ENCODE measurements at places on chromosomes 4 and X. TPM values are rescaled to one million over a fixed set of nuclear protein-coding genes. Genes with fewer than 3 reads are reported as not detected.

HSD17B13 gene
- total RNA-seq: not detected

PPAT gene
- total RNA-seq: 19.7 TPM

TIMM17B gene
- 16.2 TPM for total RNA-seq

HS3ST1 gene
- 0.56 TPM for total RNA-seq

CYLC1 gene
- total RNA-seq: not detected

NHSL2 gene
- 21.1 TPM for total RNA-seq

TRAM1L1 gene
- total RNA-seq: 0.36 TPM

GPR82 gene
- not detected for total RNA-seq

SPANXA2 gene
- total RNA-seq: not detected

IL15 gene
- 2.5 TPM for total RNA-seq

HPGDS gene
- not detected for total RNA-seq

TLR2 gene
- total RNA-seq: 1.2 TPM

LINC00632 gene
- 1.1 TPM for total RNA-seq

PRR32 gene
- total RNA-seq: not detected

SCD5 gene
- total RNA-seq: 37.3 TPM

SPACA5 gene
- not detected for total RNA-seq

BTK gene
- total RNA-seq: 0.09 TPM

AFAP1 gene
- 110 TPM for total RNA-seq

HTT-AS gene
- not detected for total RNA-seq

NMU gene
- total RNA-seq: 0.72 TPM

DACH2 gene
- total RNA-seq: not detected

ADH1A gene
- total RNA-seq: not detected

SLC7A11 gene
- 89.4 TPM for total RNA-seq

DNASE1L1 gene
- 122 TPM for total RNA-seq

HSFX2 gene
- 0.18 TPM for total RNA-seq

GPR119 gene
- total RNA-seq: not detected

SLIT2 gene
- total RNA-seq: 36.4 TPM

NDP gene
- total RNA-seq: 1.3 TPM

GAGE12J gene
- total RNA-seq: not detected

SHOX gene
- not detected for total RNA-seq

AR gene
- 0.75 TPM for total RNA-seq

DOK7 gene
- not detected for total RNA-seq

ZNF185 gene
- total RNA-seq: 27.8 TPM

TMEM144 gene
- 6.4 TPM for total RNA-seq

CSAG2 gene
- total RNA-seq: not detected

POU4F2 gene
- total RNA-seq: not detected

NSG1 gene
- total RNA-seq: 47.9 TPM

MOB1B gene
- 13.5 TPM for total RNA-seq

SMIM10L2A gene
- total RNA-seq: 0.38 TPM

NPY5R gene
- total RNA-seq: not detected

IGSF1 gene
- total RNA-seq: under 0.01 TPM

ANKRD50 gene
- 68.3 TPM for total RNA-seq

HPGD gene
- 0.19 TPM for total RNA-seq

LONRF3 gene
- 6.2 TPM for total RNA-seq

LIMCH1 gene
- 17.9 TPM for total RNA-seq

MAGEC3 gene
- 0.09 TPM for total RNA-seq

AMOT gene
- total RNA-seq: 2.4 TPM

SETD7 gene
- total RNA-seq: 51.7 TPM

ADH1B gene
- total RNA-seq: 0.47 TPM

CCDC120 gene
- total RNA-seq: 0.45 TPM

RENBP gene
- total RNA-seq: 2.1 TPM

NEUROG2 gene
- not detected for total RNA-seq

NDNF gene
- not detected for total RNA-seq

PCDH18 gene
- 1.2 TPM for total RNA-seq

CETN2 gene
- total RNA-seq: 26.0 TPM

MAML3 gene
- total RNA-seq: 9.2 TPM

PRSS12 gene
- total RNA-seq: 0.56 TPM

LANCL3 gene
- total RNA-seq: 0.81 TPM

TCEAL8 gene
- 79.3 TPM for total RNA-seq

CSN1S1 gene
- not detected for total RNA-seq

Data from endothelial cell of coronary artery (primary cell).